ENCODE measurements at places on chromosomes 6 and 20.

DNA sequence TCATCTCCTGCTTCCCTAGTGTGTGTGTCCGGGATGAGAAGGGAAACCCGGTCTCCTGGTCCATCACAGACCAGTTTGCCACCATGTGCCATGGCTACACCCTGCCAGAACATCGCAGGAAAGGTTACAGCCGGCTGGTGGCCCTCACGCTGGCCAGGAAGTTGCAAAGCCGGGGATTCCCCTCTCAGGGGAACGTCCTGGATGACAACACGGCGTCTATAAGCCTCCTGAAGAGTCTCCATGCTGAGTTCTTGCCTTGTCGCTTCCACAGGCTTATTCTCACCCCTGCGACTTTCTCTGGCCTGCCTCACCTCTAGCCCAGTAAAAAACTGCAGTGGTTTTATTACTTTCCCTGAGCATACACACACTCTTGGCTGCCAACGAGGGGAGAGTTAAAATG lies 23.9 kb upstream of the C6orf141 start:
- no peak for DNase-seq

GRCh38 chr20:58721951-58722778 lies 29.6 kb downstream of the NPEPL1 start:
- no peak for DNase-seq

DNA sequence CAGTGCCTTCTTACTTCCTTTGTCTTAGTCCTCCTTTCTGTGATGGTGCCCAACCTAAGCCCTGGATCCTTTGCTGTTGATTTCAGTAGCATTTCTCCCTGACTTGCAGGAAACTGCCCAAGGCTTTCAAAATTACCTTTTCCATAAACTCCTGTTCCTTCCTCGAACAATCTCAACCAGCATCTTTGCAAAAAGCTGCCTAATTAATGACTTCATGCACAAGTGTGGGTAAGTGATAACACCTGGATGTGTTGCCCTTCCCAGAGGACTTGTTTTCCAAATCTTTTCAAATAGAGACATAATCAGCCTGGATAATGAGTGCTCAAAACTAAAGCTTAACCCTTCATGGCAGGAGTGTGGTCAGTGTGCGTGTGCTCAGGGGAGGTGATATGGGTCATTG lies 118.0 kb downstream of the PCSK2 start:
- DNase-seq, result no peak

GRCh38 chr6:26017632-26017966 lies 55.0 kb downstream of the TRIM38 start:
- DNase-seq, result peak; percentile 69

DNA sequence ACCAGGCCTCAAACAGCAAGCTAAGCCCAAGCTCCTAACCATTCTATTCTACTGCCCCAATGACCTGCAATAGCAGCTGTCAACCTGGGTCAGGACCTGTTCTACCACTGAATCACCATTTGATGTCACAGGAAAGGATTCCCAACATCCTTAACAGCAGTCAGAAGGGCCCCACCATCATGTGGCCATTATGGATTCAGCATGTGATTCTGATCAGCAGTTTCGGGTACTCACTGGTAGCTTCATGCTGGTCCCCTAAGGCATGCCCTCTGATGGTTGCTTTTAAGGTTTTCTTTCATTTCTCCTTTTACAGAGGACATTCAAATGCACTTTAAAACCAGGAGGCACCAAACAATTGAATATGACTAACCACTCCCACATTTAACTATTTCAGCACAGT lies 37.3 kb upstream of the MAP7 start:
- no peak for DNase-seq

DNA sequence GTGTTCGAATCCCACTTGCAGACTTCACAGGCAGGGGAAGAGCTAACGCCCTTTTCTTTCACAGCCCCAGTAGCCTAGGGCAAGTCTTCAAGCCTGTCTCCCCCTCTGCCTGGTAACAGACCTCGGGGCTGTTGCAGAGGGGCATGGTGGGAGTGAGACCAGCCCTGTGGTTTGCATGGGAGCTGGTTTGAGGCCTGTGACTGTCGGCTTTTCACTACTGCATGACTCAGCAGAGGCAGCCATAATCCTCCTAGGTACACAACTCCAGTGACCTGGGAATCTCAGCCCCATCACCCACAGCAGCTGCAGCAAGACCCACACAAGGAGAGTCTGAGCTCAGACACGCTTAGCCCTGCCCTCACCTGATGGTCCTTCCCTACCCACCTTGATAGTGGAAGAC lies 55.3 kb upstream of the POPDC3 start:
- no peak for DNase-seq

- no peak for DNase-seq
These were observed 4.5 kb upstream of the VSTM2L start for GRCh38 chr20:37898233-37899104.

DNA sequence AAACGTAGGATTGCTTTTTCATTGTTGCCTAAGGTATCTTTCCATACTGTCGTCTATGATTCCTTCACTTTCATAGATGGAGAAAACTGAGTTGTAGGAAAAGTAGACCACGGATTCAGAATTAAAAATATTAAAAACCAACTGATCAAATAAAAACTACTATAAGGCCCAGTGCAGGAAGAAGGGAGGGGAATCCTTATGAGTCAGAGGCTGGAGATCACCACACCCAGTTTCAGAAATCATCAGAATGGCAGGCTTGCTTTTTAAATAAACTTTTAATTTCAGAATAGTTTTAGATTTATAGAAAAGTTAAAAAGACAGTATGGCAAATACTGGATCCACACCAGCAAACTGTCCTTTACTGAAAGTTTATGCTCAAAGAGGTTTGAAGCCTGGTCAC lies 32.0 kb upstream of the POPDC3 start:
- no peak for DNase-seq

DNA sequence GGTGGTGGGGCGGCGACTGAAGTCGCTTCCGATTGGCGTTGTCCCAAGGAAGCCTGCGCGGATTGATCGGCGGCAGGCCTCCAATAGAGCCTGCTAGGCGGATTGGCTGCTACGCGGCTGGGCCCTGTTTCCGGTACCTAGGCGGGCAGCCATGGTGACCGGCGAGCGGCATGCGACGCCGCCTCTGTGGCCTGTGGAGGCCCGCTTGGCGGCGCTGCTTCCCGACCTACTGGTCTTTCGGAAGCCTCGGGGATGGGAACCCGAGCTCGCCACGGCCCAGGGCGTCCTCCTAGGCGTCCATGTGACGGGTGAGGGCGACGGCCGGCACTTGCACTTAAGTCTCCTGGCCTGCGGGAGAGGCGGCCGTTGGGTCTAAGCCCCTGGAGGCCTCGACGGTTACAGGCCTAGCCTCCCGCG lies 28.1 kb downstream of the NFYA start:
- no peak for DNase-seq

DNA sequence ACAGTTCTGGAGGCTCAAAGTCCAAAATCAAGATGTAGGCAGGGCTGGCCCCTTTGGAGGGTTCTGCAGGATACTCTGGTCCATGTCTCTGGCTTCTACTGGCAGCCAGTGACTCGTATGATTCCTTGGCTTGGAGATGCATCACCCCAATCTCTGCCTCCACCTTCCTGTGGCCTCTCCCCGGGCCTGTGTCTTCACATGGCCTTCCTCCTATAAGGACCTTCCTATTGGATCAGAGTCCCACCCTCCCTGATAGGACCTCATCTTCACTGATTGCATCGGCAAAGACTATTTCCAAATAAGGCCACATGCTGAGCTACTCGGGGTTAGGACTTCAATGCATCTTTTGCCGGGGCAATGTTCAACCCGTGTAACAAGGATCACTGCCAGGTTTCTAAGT lies 509.0 kb downstream of the CD83 start:
- no peak for DNase-seq

DNA sequence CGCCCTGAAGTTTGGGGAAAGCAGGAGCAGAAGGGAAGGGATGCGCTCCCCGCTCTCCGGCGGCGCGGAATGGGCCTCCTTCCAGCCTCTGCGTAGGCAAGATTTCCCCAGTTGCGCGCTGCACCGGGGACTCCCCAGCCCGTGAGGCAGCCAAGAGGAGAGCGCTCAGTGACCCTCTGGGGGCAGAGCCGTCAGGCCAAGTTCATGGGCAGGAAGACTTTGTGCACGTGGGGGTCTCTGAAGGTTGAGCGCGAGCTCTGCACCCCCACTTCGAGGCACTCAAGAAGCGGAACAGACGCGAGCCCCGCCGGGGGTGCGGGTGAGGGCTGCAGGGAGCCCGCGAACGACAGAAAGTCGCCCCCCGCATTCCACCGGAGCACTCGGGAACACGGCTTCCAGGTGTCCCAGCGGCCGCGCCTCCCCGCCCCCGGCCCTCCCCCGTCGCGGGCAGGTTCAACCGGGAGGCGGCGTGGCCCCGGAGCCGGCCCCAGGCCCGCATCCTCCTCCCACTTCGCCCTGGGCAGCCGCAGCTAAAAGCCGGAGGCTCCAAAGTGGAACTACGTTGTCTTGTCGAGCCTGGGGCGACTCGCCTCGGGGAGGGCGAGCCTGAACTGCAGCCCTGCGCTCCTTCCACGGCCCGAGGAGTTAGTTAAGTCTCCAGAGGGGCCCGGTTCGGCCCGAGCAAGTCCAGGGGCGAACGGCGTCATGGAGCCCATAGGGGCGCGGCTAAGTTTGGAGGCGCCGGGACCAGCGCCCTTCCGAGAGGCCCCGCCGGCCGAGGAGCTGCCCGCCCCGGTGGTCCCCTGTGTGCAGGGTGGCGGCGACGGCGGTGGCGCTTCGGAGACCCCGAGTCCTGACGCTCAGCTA lies at the start of gene PPP1R3G:
TSS of gene PPP1R3G (plus strand) at position 561 of the 867 bp plus-strand sequence. CDS start at position 706, 145 bp downstream.
- DNase-seq, result no peak
